ENCODE measurements at places on chromosomes 16 and 17. TPM values are rescaled to one million over a fixed set of nuclear protein-coding genes. Genes with fewer than 3 reads are reported as not detected.

Gene SBK1
- total RNA-seq: 1.1 TPM

Gene VASN
- 5.9 TPM for total RNA-seq

Gene PRAC1
- not detected for total RNA-seq

Gene PRKAR1A
- total RNA-seq: 1,378 TPM

Gene ADAP2
- 11.6 TPM for total RNA-seq

Gene FLCN
- total RNA-seq: 36.4 TPM

Gene SLC6A4
- 0.44 TPM for total RNA-seq

Gene EFCAB5
- total RNA-seq: not detected

Gene STH
- total RNA-seq: not detected

Gene WIPF2
- total RNA-seq: 9.9 TPM

Gene RNF43
- total RNA-seq: 2.4 TPM

Gene LAT
- total RNA-seq: 2.4 TPM

GRCh38 chr17:15285466-15285865, 20.3 kb upstream of the PMP22 start:
- no peaks in the 10 kb centered on the region for H3K36me3 ChIP-seq
- no peak overlapping the region for H3K27ac ChIP-seq
- no peak for DNase-seq
- H3K27me3 ChIP-seq: no peaks in the 10 kb centered on the region

DNA sequence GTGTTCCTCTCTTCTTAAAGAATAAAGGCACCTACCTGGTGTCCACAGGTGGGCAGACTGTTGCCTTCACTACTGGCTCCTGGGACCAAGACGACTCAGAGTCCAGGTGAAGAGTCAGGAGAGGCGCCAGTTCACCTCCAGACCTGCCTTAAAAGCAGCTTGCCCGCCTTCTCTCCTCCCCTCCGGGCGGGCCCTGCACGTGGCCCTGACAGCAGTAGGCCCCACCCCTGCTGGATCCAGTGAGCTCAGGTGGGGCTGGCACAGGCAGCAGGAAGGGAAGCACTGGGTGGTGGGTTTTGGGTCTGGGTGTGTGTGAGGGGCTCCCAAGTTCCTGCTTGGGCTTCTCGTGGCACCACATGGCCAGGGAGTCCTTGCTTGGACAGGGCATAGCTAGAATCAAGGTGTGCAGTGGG, at the start of gene TNS4:
TNS4 (minus strand) TSS at position 125 of the 413 bp plus-strand sequence. CDS start 5,198 bp downstream, outside the sequence.
- peaks cover 24% of the 10 kb centered on the region for H3K4me1 ChIP-seq
- no peaks in the 10 kb centered on the region for H3K27me3 ChIP-seq
- no peak within 1 kb of the TSS for H3K4me3 ChIP-seq

GRCh38 chr17:27575096-27575911, 55.7 kb upstream of the LGALS9 start:
- no peaks in the 10 kb centered on the region for H3K27me3 ChIP-seq
- H3K4me1 ChIP-seq: peaks cover 50% of the 10 kb centered on the region
- H3K27ac ChIP-seq: no peak overlapping the region
- H3K36me3 ChIP-seq: no peaks in the 10 kb centered on the region

DNA sequence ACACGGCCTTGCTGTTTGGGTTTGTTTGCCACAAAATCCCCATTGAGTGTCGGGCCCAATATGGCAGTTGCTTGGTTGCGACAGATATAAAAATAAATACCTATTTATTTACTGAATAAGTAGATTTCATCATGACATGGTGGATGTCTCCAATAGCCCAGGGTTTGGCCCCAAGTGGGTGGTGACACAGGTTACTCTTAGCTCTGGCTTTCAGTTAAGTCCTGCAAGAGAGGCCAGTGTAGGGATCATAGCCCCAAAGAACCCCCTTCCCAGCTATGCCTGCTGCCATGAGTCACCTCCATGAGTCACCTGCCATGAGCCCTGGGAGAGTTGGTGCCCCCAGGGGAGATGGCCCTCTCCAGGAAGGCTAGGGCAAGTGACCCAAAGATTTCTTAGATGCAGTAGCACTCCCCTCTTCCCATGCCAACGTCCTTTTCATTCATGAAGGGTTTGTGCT, 78.7 kb upstream of the LGALS9 start:
- no peak overlapping the region for H3K27ac ChIP-seq
- no peaks in the 10 kb centered on the region for H3K27me3 ChIP-seq
- no peaks in the 10 kb centered on the region for H3K36me3 ChIP-seq
- peaks cover 2% of the 10 kb centered on the region for H3K4me1 ChIP-seq
- no peak overlapping the region for H3K4me3 ChIP-seq

- H3K27me3 ChIP-seq: no peaks in the 10 kb centered on the region
- H3K4me3 ChIP-seq: no peak overlapping the region
- H3K27ac ChIP-seq: peak overlapping the region; percentile 64
- H3K4me1 ChIP-seq: peaks cover 30% of the 10 kb centered on the region
- no peaks in the 10 kb centered on the region for H3K36me3 ChIP-seq
These were observed 7.5 kb upstream of the SNTB2 start for GRCh38 chr16:69179328-69180010.

GRCh38 chr16:68907297-68907696, 64.0 kb downstream of the TANGO6 start:
- H3K4me3 ChIP-seq: no peak overlapping the region
- H3K36me3 ChIP-seq: peaks cover 64% of the 10 kb centered on the region
- no peaks in the 10 kb centered on the region for H3K27me3 ChIP-seq
- DNase-seq: no peak
- H3K27ac ChIP-seq: no peak overlapping the region

- no peak for DNase-seq
- H3K4me3 ChIP-seq: no peak overlapping the region
- H3K27me3 ChIP-seq: no peaks in the 10 kb centered on the region
- peaks cover 28% of the 10 kb centered on the region for H3K4me1 ChIP-seq
- peak overlapping the region; percentile 82 for H3K27ac ChIP-seq
These were observed 43.8 kb upstream of the TOB1 start for GRCh38 chr17:50909765-50910605.

- H3K36me3 ChIP-seq: no peaks in the 10 kb centered on the region
- peaks cover 10% of the 10 kb centered on the region for H3K4me1 ChIP-seq
- peaks cover 20% of the 10 kb centered on the region for H3K27me3 ChIP-seq
- peak; percentile 48 for DNase-seq
- no peak overlapping the region for H3K27ac ChIP-seq
- H3K4me3 ChIP-seq: no peak overlapping the region
These were observed 17.1 kb upstream of the C17orf113 start for GRCh38 chr17:42067371-42068091.

DNA sequence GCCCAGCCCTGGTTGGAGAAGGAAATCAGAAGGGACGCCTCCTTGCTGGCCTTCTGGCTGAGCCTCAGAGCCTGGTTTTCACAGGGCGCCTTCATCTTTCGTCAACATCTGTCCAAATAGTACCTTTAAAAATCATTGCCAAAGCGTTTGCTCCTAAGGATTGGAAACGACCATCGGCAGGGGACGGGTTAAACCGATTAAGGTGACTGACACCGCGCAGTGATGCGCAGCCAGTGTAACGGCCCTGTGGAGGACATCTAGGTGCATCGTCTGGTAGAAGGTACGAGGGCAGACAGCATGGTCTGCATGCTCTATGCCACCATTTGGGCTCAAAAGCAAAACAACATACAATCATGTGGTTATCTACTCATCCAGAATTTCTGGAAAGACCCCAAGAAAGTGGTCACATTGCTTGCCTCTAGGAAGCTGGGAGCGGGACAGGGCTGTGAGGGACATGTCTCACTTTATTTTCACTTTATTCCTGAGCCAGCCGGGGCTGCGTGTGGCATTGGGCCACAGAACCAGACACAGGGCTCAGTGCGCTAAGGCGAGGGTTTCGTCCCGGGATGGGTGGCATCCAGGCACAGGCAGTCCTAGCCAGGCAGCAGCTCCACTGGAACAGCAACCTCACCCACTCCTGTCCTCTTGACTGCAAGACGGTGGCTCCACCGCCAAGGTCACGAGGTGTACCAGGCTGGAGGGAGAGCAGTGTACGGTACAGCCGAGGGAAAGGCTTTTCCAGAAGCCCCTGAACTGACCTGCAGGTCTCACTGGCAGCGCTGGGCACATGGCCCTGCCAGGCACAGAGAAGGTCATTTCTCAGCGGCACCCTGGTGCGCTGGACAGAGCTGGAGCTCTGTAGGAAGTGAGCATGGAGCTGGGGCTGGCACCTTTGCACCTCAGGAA, 40.9 kb upstream of the JPH3 start:
- no peaks in the 10 kb centered on the region for H3K36me3 ChIP-seq
- H3K4me3 ChIP-seq: no peak overlapping the region
- peaks cover 1% of the 10 kb centered on the region for H3K4me1 ChIP-seq
- H3K27ac ChIP-seq: no peak overlapping the region
- no peak for DNase-seq
- H3K27me3 ChIP-seq: no peaks in the 10 kb centered on the region

DNA sequence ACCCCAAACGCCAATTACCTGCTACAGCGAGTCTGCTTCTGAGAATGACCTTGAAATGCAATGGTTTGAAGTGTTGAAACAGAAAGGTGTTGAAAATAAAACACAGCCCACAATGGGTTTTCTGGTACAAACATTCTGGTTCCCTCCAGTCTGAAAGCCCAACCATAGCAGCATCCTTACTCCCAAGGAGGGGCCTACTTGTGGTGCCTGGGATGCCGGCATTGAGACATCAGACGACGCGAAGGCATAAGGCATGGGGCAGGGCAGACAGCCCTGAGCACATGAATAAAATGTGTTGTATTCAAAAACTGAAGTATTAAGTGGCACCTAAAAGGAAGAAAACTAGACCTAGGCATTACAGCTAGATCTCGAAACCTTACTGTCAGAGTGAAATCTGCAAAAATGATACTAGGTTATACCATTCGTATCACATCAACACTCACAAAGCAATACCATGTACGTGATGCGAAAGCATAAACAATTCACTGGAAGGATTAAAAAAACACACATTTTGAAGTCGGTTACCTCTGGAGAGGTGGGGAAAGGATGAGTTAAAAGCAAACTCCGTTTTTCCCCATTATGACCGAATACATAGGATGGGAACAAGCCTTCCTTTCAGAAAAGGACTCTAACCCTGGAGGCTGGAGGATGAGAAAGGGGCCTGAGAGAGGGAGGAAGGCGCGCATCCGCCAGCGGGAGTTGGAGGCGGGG, 702 bp downstream of the NUDT21 start:
- no peak for DNase-seq
- peak overlapping the region; percentile 91 for H3K4me3 ChIP-seq
- H3K27me3 ChIP-seq: no peaks in the 10 kb centered on the region
- peak overlapping the region; percentile 80 for H3K27ac ChIP-seq
- H3K36me3 ChIP-seq: no peaks in the 10 kb centered on the region

GRCh38 chr16:84139628-84140258, 5.2 kb downstream of the HSDL1 start:
- H3K36me3 ChIP-seq: no peaks in the 10 kb centered on the region
- H3K27me3 ChIP-seq: no peaks in the 10 kb centered on the region
- H3K4me3 ChIP-seq: no peak overlapping the region
- no peak overlapping the region for H3K27ac ChIP-seq
- H3K4me1 ChIP-seq: peaks cover 3% of the 10 kb centered on the region

DNA sequence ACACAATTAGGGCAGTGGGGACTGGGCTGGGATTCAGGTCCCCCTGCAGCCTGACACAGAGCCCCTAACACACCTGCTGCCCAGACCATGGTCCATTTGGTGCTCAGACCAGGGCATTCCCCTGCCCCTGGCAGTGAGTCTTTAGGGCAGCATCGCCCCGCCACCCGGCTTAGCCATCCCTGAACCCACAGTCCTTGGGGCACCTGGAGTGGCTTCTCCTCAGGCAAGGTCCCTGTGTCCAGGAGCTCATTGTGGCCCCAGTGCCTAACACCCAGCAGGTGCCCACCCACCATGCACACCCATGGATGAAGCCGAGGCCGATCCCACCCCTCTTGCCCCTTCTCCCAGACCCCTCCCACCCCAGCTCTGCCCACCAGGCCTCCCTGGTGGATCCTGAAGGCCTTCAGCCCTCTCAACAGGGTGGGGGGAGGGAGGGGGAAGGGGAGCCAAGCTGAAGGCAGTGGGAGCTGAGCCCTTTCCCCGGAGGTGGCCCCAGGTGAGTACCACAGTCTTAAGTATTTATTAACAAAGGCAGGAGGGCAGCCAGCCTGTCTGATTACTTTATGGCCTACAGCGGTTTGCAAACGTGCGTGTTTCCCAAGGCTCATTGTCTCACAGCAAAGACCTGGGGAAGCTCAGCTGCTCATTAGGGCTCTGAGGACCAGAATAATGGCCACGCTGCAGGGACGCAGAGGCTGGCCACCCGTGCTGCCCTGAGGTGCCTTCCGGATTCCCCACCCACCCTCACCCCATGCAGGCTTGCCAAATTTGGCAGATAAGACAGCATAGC, 38.5 kb downstream of the RBFOX3 start:
- H3K4me1 ChIP-seq: no peaks in the 10 kb centered on the region
- H3K36me3 ChIP-seq: no peaks in the 10 kb centered on the region
- no peak overlapping the region for H3K4me3 ChIP-seq
- H3K27ac ChIP-seq: no peak overlapping the region

DNA sequence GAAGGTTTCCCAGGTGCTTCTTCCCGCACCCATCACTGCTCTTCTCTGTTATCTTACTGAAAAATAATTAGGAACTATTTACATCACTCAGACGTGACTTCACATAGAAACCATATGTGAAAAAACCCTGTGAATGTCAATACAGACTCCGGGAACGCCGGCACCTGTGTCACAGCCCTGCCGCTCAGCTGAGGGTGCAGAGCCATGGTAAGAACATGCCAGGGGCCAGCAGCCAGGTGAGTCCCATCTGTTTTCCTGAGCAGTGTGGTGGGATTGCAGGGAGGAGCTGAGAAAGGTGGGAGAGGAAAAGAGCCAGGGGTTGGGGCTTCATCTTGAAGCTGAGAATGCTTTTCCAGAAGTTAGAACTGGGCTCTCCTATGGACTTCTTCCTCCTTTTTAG, 13.7 kb downstream of the FOXF1 start:
- peaks cover 9% of the 10 kb centered on the region for H3K4me1 ChIP-seq
- peaks cover 8% of the 10 kb centered on the region for H3K27me3 ChIP-seq
- no peak overlapping the region for H3K27ac ChIP-seq
- DNase-seq: no peak

DNA sequence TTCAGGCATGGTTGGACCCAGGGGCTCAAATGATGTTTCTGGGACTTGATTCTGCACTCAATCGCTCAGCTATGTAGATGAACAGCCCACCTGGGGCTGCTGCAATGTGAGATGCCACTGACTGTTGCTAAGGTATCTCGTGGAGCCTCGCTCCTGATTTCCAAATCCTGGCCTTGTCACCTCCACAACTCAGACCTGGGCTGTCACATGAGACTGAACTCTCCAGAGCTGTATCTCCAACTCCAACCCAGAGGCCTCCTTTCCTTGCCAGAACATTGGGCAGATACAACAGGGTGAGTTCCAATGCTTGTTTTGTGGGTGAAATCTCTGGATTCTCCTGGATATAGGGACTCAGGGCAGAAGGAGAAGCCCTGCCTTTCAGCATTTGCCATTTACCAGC, 79.5 kb downstream of the GNAO1 start:
- H3K4me3 ChIP-seq: no peak overlapping the region
- no peak overlapping the region for H3K27ac ChIP-seq
- no peaks in the 10 kb centered on the region for H3K27me3 ChIP-seq
- no peak for DNase-seq
- H3K4me1 ChIP-seq: peaks cover 3% of the 10 kb centered on the region

DNA sequence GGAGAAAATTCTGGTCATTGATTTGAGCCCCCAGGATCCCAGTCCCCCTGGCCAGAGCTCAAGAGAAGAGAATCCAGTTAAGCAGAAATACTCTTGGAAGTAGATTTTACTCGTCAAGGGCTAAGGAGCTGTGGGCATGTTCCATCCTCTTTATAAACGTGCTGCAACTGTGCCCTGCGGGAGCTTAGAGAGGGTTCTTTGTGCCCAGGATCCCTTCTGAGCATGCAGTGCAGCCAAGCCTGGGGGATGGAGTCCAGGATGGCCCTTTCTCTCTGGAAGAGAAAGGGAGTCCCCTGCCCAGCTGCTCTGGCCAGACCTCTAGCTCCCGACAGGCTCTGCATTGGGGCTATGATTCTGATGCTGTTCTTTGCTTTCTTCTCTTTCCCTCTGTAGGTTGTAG, 9.5 kb upstream of the LGALS9 start:
- no peak for DNase-seq
- H3K4me3 ChIP-seq: no peak overlapping the region
- no peak overlapping the region for H3K27ac ChIP-seq
- H3K27me3 ChIP-seq: no peaks in the 10 kb centered on the region
- H3K36me3 ChIP-seq: no peaks in the 10 kb centered on the region
- H3K4me1 ChIP-seq: peaks cover 23% of the 10 kb centered on the region
